A549 treated with CORT108297 at 1 μM for 4 hours (cell line): ENCODE measurements at places on chromosomes 7 and 10. TPM values are rescaled to one million over a fixed set of nuclear protein-coding genes. Genes with fewer than 3 reads are reported as not detected.

Gene GPAM
- total RNA-seq: 5.7 to 7.7 TPM (median 6.5 TPM) in 5 replicates

Gene ZPBP
- total RNA-seq: not detected in 5 replicates

Gene CUZD1
- total RNA-seq: 1.2 to 1.7 TPM (median 1.5 TPM) in 5 replicates

Gene SKIDA1
- total RNA-seq: 0.99 to 1.7 TPM (median 1.5 TPM) in 5 replicates

Gene NUTM2B
- 0.33 to 0.47 TPM (median 0.34 TPM) in 5 replicates for total RNA-seq

Gene RBP3
- total RNA-seq: not detected in 5 replicates

Gene NUP205
- 47.3 to 51.3 TPM (median 48.5 TPM) in 5 replicates for total RNA-seq

Gene GSAP
- total RNA-seq: 2.6 to 3.2 TPM (median 2.8 TPM) in 5 replicates

Gene OPN1SW
- not detected in 5 replicates for total RNA-seq

Gene CCDC3
- total RNA-seq: 0.75 to 1.2 TPM (median 1.2 TPM) in 5 replicates

Gene HSPA12A
- total RNA-seq: 11.1 to 12.6 TPM (median 11.8 TPM) in 5 replicates

Gene KCNIP2
- 0.58 to 1.1 TPM (median 0.70 TPM) in 5 replicates for total RNA-seq

Gene SLC39A12
- total RNA-seq: not detected in 5 replicates

Gene ANKRD1
- 6.5 to 14.5 TPM (median 9.4 TPM) in 5 replicates for total RNA-seq

Gene CAV2
- 143 to 195 TPM (median 182 TPM) in 5 replicates for total RNA-seq

Gene ZNF117
- 0.16 to 0.28 TPM (median 0.20 TPM) in 5 replicates for total RNA-seq

Gene NXPH1
- total RNA-seq: not detected in 5 replicates

Gene NDUFB2
- total RNA-seq: 378 to 422 TPM (median 391 TPM) in 5 replicates

Gene FRMD4A
- total RNA-seq: 4.0 to 5.2 TPM (median 4.3 TPM) in 5 replicates

Gene IRF5
- total RNA-seq: 11.4 to 17.4 TPM (median 14.5 TPM) in 5 replicates

Gene CLDN12
- 21.3 to 29.7 TPM (median 28.4 TPM) in 5 replicates for total RNA-seq

Gene TSPAN15
- total RNA-seq: 81.5 to 113 TPM (median 107 TPM) in 5 replicates

Gene CACNA2D1
- total RNA-seq: 5.7 to 8.8 TPM (median 7.9 TPM) in 5 replicates

Gene CTBP2
- 96.1 to 115 TPM (median 112 TPM) in 5 replicates for total RNA-seq

Gene TMEM270
- total RNA-seq: 0.26 TPM in 1 of 5 replicates, not detected in the others

Gene CALU
- total RNA-seq: 121 to 210 TPM (median 148 TPM) in 5 replicates

Gene AGR3
- 0.27 TPM in 1 of 5 replicates, not detected in the others for total RNA-seq

Gene CDH23
- 1.8 to 2.8 TPM (median 2.5 TPM) in 5 replicates for total RNA-seq

Gene GRID2IP
- 0.02 TPM in 1 of 5 replicates, not detected in the others for total RNA-seq

Gene DRGX
- 0.06 to 0.09 TPM in 2 of 5 replicates, not detected in the others for total RNA-seq

Gene CALCR
- 0.02 TPM in 1 of 5 replicates, not detected in the others for total RNA-seq

Gene TSPAN12
- 0.46 to 1.0 TPM (median 0.67 TPM) in 5 replicates for total RNA-seq

Gene UNC5B
- total RNA-seq: 0.66 to 0.88 TPM (median 0.76 TPM) in 5 replicates

Gene CXCL12
- total RNA-seq: 0.11 to 0.27 TPM (median 0.14 TPM) in 5 replicates

Gene ARL4A
- 50.9 to 63.0 TPM (median 54.6 TPM) in 5 replicates for total RNA-seq

Gene LRRC17
- 0.03 to 0.16 TPM (median 0.11 TPM) in 4 of 5 replicates, not detected in the other for total RNA-seq
